KG1 (cell line): ENCODE measurements at places on chromosomes 1 and 21.

- no peak for DNase-seq
Measured at GRCh38 chr1:90650401-90650800, 66.7 kb downstream of the BARHL2 start.

DNA sequence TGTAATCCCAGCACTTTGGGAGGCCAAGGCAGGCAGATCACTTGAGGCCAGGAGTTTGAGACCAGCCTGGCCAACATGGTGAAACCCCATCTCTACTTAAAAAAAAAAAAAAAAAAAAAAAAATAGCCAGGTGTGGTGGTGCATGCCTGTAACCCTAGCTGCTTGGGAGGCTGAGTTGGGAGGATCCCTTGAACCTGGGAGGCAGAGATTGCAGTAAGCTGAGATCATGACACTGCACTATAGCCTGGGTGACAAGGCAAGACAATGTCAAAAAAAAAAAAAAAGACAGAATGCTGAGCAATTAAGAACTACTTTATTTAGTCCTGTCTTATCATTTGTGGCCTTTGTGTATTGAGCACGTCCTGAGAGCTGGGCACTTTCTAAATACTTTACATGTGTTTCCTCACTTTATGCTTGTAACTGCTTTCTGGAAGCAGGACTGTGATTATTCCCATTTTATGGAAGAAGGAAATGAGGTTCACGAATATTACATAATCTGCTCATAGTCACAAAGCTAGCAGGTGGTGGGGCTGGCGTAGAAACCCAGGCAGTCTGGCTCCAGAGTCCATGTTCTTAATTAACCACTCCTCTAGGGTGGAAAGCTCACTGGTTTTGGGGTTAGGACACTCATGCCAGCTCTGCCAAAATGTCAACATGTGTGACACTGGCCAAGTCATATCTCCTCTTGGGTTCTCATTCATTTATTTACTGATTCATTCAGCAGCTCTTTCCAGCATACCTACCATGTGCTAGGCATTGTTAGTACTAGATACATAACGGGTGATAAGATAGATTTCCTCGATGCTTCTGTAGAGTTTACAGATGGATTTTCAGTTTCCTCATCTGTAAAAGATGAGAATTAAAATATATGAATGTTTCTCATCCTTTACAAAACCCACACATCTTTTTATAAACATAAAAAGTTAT lies 57.7 kb downstream of the DDR2 start:
- no peak for DNase-seq

DNA sequence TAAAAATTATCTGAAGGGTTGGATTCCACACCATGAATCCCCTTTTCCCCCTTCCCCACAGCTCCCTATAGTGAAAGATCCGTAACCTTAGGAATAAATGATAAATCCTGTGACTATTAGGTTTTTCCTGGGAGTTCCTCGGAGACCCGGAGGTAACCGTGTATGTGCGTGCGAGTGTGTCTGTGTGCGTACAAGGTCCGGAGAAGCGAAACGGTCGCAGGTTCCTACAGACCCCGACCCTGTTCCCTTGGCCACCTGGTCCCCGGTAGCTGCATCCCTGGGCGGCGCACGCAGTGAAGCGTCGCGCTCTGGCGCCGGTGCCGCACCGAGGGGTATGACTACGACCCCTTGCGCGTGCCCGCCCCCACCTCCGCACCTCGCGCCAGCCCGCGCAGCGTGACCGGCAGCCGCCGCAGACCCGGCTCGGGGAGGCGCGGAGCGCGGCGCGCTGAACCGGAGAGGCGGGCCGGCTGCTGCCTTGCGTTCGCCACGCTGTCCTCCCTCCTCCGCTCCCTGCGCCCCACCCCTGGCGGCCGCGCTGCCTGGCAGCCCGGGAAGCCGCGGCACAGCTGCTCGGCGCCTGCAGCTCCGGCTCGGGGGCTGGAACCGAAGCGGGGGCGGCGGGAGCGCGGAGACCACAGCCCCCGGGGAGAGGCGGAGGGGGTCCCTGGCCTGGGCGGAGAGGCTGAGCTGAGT lies at the start of gene AK5:
Gene AK5, plus strand, starts transcription at position 529 of the 696 bp plus-strand sequence. CDS start 295 bp downstream, outside the sequence.
- no peak for DNase-seq

DNA sequence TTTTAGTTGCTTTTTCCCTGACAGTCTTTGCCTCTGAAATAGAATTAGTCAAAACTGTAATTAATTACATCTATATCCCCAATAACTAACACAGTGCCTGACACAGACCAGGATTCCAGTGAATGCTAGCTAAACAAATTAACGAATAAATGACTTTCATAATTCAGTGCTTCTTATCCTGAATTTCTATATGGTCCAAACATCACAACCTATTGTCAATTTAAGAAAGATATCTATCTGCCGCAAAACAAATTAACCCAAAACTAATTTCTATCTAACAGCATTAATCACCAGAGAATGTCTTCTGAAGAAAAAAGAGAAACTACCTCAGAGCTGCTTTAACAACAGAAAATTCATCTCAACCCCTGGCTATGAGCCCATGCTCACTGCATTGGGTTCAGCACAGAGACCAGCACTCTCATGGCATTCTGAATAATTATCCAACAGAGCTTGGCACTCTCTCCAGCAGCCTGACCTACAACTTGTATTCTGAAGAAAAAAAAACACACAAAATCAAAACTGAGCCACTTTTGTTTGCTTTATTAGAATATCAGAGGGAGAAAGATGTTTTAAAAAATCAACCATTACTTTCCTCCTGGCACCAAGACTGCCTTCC lies 547.3 kb upstream of the BEND5 start:
- DNase-seq = no peak

GRCh38 chr1:42742617-42743316 lies 2.7 kb upstream of the CLDN19 start:
- DNase-seq = no peak

DNA sequence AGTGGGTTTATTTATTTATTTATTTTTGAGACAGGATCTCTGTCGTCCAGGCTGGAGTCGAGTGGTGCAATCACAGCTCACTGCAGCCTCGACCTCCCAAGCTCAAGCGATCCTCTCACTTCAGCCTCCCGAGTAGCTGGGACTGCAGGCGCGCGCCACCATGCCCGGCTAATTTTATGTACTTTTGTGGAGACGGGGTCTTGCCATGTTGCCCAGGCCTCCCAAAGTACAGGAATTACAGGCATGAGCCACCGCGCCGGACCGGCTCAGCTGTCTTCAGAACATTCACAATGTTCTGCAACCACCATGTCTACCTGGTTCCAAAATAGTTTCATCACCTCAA lies 406 bp upstream of the DNAJC8 start:
- DNase-seq = no peak

- DNase-seq = no peak
Measured at GRCh38 chr1:182129398-182129797, 67.9 kb upstream of the ZNF648 start.

- no peak for DNase-seq
Measured at GRCh38 chr1:31583995-31584868, 7.9 kb downstream of the TINAGL1 start.

DNA sequence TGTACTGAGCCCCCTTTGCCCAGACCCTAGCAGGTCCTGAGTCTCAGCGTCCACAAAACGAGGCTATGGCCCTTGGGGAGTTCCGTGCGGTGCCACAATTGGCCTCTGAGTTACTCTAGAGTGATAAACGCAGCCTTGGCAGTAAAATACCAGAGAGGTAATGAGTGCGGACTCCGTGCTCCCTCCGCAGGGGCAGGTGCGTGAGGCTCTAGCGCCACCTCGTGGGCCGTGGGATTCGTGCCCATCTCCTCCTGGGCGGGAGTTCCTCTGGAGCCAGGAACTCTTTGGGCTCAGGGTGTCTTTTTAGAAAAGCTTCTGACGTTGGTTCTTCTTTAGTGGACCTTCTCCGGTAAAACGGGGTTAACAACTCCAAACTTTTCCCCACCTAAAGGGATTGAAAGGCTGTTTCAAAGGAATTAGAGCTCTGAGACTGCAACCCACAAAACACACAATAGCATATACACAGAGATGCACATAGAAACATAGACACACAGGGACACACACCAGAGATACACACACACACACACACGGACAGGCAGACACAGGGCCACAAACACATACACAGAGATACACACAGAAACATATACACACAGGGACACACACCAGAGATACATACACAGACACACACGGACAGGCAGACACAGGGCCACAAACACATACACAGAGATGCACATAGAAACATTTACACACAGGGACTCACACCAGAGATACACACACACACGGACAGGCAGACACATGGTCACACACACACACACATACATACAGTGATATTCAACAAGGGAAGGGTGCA lies 99.4 kb downstream of the KCNJ15 start:
- peak; percentile 52 for DNase-seq

DNA sequence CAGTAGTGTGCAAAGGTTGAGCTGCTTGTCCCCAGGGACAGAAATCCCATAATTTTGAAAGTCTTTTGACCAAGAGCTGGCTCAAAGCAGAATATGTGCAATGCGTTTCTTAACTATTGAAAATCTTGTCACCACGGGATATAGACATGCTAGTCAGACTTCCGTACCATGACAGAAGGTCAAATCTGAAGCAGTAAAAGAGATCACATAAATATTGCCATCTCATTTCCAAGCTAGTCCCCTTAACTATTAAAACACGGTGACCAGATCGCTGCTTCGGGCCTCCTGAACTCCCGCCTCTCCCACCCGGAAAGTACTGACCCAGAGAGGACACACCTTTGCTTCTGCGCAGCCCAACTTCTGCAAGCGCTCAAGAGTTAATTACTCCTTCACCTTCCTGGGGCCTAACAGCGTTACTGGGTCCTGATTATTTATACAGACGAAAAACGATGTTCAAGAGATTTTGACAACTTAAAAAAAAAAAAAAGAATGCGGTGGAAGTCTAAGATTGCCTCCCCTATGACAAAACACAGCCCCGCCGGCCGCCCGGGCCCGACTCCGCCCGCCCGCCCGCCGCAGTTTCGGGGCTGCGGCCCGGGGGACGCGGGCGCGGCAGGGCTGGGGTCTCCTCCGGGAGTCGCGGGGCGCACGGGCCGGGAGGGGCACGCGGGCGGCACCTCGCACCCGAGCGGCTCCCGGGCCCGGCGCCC lies 692 bp downstream of the SORT1 start:
- no peak for DNase-seq

GRCh38 chr1:175679981-175680652 lies 63.3 kb downstream of the TNR start:
- no peak for DNase-seq

DNA sequence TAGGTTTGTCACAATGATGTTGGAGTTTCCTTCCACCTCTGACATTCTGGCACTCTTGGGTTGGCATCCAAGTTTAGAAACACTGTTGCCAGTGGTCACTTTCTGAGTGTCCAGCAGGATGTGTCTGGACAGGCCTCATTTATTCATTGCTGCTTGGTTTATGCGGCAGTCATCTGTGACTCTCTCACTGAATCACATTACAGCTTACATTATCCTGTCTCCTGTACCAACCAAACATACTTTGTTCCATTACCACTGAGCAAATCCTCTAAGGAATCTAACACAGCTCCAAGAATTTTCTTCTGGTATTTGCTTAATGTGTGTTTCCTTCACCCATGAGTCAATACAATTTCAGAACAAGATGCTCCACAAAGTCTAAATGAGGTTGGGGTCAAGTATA lies 19.9 kb downstream of the SGIP1 start:
- no peak for DNase-seq

DNA sequence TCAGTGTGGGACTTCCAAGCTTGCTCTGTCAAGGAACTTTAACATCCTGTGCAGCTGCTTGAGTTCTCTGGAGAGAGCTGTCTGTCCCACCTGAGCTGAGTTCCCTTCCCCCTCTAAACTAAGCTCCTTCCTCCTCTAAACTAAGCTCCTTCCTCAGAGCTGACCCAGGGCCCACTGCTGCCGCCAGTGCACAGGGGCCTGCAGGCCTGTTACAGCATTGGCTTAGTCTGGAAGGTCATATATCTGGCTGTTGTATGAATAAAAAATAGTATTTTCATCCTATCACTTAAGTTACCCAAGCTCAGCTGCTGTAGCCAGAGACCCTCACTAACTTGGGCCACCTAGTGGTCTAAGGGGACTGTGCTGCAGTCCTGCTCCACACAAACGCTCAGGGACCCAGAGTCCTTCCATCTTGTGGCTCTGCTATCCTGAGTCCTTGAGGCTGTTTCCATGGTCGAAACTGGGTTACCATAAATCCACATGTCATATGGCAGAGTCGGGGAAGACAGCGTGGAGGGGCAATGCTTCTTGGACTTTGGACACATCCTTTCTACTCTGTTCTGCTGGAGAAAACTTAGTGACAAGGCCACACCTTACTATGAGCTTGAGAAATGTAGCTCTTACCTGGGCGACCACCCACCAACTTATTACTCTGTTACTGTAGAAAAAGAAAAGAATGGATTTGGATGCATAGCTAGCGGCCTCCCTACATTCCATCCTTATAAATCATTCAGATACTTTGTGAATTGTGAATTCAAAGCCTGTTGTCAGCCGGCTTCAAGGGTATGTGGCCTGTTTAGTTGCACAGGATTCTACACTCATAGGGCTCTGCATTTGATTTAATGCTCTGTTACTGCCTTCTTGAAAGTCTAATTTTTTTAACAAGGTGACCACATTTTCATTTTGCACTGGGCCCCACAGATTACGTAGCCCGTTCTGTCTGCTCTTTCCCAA lies 71.4 kb upstream of the GCLM start:
- DNase-seq = no peak

DNA sequence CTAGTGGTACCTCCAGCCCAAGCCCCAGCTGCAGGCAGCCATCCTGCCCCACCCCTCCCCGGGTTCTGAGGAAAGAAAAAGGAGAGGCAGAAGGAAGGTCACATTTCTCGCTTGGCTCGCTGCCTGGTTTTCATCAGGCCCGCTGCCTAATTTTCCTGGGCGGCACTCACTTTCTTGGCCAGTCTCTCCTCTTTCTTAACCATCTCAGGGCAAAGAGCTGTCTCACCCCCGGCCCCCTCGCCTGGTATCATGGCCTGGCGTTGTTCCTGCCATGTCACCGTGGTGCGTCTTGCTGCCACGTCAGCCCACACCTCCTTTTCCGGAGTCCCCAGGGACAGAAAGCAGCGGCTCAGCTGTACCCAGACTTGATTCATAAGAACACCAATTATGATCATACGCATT lies 26.6 kb upstream of the CASZ1 start:
- no peak for DNase-seq

GRCh38 chr1:237411621-237412020 lies 369.6 kb downstream of the RYR2 start:
- no peak for DNase-seq

GRCh38 chr1:175612286-175612685 lies 131.1 kb downstream of the TNR start:
- no peak for DNase-seq

GRCh38 chr1:184698016-184698415 lies 56.6 kb downstream of the EDEM3 start:
- DNase-seq = no peak

GRCh38 chr1:218361298-218362065 lies 16.3 kb downstream of the TGFB2 start:
- no peak for DNase-seq

GRCh38 chr1:114286960-114287359 lies 133.3 kb upstream of the SYT6 start:
- no peak for DNase-seq
